ENCODE measurements at places on chromosomes 5 and 9. TPM values are rescaled to one million over a fixed set of nuclear protein-coding genes. Genes with fewer than 3 reads are reported as not detected.

PCDHA1 gene
- total RNA-seq = not detected

GRCh38 chr5:173850659-173851058 is 37.5 kb upstream of the CPEB4 start:
- no peak overlapping the region for H3K27ac ChIP-seq
- H3K4me1 ChIP-seq = peaks cover 5% of the 10 kb centered on the region
- H3K36me3 ChIP-seq = no peaks in the 10 kb centered on the region
- no peak for DNase-seq

GRCh38 chr5:92548346-92548745 is 1032.7 kb downstream of the NR2F1-AS1 start:
- no peaks in the 10 kb centered on the region for H3K27me3 ChIP-seq
- no peak for DNase-seq
- no peak overlapping the region for H3K27ac ChIP-seq
- no peaks in the 10 kb centered on the region for H3K36me3 ChIP-seq
- no peaks in the 10 kb centered on the region for H3K4me1 ChIP-seq

DNA sequence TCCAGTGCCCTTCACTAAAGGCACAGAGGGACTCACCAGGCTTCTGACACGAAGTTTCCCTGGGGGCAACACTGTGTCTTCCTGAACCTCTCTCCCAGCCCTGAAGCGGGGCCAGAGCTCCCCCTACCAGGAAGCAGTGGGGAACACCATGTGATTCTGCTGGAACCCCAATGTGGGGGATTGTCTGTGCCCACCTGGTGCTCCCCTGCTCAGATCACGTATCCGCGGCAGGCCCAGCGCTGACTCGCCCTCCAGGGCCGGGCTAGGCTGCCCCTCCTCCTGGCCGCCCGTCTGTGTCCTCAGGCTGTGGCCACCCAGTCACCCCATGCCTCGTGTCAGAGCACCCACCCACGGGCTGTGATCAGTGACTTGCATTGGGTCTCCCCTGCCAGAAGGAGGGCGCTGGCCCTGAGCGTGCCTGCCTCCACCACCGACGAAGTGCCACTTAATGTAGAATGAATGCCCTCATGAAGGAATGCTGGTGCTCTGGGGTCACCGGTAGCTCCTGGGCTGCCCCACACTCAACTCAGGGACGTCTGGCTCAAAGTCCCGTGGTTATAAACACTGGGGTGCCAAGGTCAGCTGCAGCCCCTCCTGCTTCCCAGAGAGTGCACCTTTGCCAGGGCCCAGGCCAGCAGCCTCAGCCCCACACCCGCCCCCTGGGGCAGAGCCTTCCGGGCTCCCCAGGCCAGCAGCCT is 22.1 kb downstream of the SARDH start:
- H3K36me3 ChIP-seq = peaks cover 3% of the 10 kb centered on the region
- H3K4me1 ChIP-seq = peaks cover 3% of the 10 kb centered on the region
- H3K27ac ChIP-seq = no peak overlapping the region
- no peaks in the 10 kb centered on the region for H3K27me3 ChIP-seq
- no peak overlapping the region for H3K4me3 ChIP-seq

- no peak overlapping the region for H3K4me3 ChIP-seq
- H3K27me3 ChIP-seq = no peaks in the 10 kb centered on the region
- no peaks in the 10 kb centered on the region for H3K4me1 ChIP-seq
- no peak for DNase-seq
- no peak overlapping the region for H3K27ac ChIP-seq
- H3K36me3 ChIP-seq = no peaks in the 10 kb centered on the region
These were observed 93.6 kb downstream of the COL23A1 start for GRCh38 chr5:178496642-178497041.

GRCh38 chr9:104606152-104606551 is 725 bp upstream of the OR13C2 start:
- DNase-seq = no peak
- no peak overlapping the region for H3K27ac ChIP-seq
- no peak overlapping the region for H3K4me3 ChIP-seq
- H3K27me3 ChIP-seq = peaks cover 2% of the 10 kb centered on the region
- no peaks in the 10 kb centered on the region for H3K36me3 ChIP-seq

DNA sequence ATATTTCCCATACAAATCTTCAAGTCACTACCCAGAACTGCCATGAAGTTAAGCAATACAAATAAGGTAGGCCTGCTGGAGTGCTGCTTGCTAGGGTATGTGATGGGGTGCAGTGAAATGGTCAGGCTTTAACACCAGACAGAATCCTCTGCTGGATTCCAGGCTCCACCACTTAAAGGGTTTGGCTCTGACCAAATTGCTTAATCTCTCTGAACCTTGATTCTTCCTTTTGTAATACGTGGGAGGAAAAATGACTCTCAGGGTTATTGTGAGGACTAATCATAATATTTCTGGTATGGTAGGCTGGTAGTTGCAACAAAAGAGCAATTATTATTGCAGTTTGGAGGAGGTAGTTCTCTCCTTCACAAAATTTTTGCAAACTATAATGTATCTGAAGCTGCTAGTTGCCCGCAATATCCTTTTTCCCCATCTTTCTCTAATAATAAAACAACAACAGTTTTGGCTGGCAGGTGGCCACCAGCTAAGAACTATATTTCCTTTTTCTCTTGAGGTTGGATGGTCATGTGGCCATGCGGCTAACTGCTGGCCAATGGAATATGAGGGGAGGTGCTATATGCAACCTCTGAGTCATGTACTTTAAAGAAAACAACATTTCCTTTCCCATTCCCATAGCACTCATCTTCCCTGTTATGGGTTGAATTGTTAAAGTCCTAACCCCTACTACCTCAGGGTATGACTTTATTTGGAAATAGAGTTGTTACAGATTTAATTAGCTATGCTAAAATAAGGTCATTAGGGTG is 44.1 kb downstream of the CCL28 start:
- H3K27ac ChIP-seq = no peak overlapping the region
- H3K27me3 ChIP-seq = peaks cover 5% of the 10 kb centered on the region
- H3K4me1 ChIP-seq = peaks cover 8% of the 10 kb centered on the region
- H3K4me3 ChIP-seq = no peak overlapping the region

Measured in activated CD4-positive, alpha-beta T cell treated with anti-CD3 and anti-CD28 coated beads for 36 hours (primary cell).